SHP77 (cell line): ENCODE measurements at places on chromosomes 7 and 10.

DNA sequence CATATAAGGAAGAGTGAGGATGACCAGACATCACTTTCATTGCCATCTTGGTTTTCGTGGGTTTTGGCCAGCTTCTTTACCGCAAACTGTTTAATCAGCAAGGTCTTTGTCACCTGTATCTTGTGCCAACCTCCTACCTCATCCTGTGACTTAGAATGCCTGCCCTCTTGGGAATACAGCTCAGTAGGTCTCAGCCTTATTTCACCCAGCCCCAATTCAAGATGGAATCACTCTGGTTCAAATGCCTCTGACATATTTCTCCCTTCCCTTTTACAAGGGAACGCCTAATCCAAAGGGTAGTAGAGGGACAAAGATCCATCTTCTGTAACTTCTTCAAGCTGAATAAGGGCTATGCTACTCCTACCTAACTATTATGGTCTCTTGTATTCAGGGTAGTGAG lies 4.7 kb upstream of the ERCC6 start:
- no peak for DNase-seq

GRCh38 chr7:24730018-24730369 lies 27.3 kb downstream of the GSDME start:
- DNase-seq, result no peak

GRCh38 chr7:2864999-2865670 lies 21.0 kb upstream of the GNA12 start:
- DNase-seq, result peak; percentile 71

- DNase-seq, result no peak
Observed at GRCh38 chr7:126792521-126792920, 460.2 kb downstream of the GRM8 start.

- DNase-seq, result no peak
Observed at GRCh38 chr7:20206104-20206896, 10.9 kb downstream of the MACC1 start.

- no peak for DNase-seq
Observed at GRCh38 chr7:159011722-159012022, 133.0 kb downstream of the VIPR2 start.

DNA sequence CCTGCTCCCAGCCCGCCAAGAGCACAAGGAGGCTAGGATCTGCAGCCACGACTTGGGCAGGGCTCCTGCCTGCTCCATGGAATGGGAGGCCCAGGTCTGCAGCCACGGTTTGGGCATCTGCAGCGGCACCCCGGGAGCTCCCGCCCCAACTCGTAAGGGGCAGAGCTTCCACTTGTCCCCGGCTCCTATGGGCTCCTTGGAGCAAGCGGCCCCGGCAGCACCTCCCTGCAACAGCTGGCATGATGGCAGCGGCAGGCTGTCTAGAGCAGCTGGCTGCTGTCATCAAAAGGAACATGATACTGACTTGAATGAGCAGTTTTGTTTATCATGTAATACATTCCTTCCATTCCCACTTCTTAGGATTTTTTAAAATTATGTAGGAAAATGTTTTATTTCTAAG lies 684.0 kb upstream of the FOXK1 start:
- DNase-seq, result peak; percentile 13

- DNase-seq, result no peak
Observed at GRCh38 chr10:7596356-7596755, 70.4 kb downstream of the ITIH5 start.

DNA sequence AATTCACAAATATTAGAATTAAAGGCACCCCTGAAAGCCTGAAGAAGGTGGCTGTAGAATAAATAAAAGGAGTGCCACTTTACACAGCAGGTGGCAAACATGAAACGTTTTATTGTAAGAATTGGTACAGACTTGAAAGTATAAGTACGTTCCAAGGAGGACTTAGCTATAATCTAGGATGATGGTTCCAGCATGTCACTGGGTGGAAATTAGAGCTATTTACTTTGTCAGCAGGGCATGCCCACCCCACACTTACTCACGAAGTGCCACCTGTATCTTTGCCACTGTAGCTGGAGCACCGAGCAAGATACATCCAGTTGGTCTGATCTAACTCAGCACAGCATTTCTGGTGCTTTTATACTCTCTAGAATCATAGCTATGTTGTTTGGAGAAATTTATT lies 97.8 kb downstream of the GRM8 start:
- DNase-seq, result no peak

- DNase-seq, result no peak
Observed at GRCh38 chr7:141776374-141776773, at the start of gene TAS2R4. TSS of gene TAS2R4 (plus strand) at chr7:141776674. CDS start at chr7:141778489, 1,815 bp downstream.

DNA sequence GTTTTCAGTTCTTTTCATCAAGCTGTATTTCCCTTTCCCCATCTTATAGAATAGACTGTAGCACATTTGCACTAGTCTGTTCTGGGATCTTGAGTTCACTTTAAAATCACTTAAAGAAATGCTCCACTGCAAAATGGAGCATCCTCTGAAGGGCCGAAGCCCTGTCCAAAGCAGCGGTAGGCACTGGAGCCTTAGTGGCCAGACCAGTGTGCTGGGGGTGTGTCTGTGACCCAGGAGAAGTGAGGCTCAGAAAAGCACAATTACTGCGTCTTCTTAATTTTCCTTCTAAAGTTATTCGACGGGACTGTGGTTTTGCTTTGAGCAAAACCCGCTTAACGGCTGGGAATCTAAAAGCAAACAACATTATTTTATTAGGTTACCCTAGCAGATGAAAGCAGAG lies 205.7 kb downstream of the SLC25A13 start:
- DNase-seq, result no peak

DNA sequence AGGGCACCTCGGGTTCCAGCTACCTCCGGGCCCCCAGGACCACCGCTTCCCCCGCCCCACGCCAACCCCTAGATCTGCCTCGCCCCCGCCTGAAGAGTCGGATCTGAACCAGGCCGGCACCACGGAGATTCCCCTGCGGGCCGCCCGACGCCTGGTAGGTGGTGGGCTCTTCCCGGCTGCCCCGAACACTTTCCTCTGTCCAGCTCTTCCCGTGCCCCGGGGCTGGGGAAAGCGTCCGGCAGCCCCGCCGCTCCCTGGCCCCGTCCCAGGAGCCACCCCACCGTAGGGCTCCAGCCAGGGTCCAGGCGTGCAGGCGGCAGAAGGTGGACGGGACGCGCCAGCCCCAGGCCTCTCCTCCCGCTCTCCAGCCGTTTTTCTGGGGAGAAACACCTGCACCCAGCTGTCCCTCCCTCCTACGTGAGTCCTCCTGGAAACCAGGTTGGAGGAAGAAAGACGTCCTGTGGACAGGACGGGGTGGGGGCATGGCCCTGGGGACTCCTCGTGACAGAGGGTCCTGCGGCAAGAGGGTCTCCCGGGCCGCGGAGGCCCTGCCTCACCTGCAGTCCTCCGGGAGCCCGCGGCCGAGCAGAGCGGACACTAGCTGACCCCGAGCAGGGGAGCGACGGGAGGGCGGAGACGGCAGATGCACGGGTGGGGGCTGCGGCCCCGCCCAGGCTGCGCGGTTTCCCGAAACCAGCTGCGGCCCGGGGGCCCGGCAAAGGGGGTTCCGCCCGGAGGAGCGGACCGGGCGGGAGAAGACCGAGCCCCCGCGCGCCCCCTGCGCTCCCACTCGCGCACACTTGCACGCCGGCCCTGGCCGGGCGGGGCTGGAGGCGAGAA lies at the start of gene TMEM176B:
TSS of gene TMEM176B (minus strand) at position 624 of the 840 bp plus-strand sequence. CDS start 3,795 bp downstream, outside the sequence.
- DNase-seq, result no peak

GRCh38 chr7:126606331-126606730 lies 646.4 kb downstream of the GRM8 start:
- no peak for DNase-seq

GRCh38 chr7:90621125-90621746 lies 25.1 kb downstream of the CDK14 start:
- no peak for DNase-seq
